ENCODE measurements at places on chromosomes 5 and 9.

- no peak for DNase-seq
Measured at GRCh38 chr5:97488126-97488668, 305.1 kb upstream of the RIOK2 start.

DNA sequence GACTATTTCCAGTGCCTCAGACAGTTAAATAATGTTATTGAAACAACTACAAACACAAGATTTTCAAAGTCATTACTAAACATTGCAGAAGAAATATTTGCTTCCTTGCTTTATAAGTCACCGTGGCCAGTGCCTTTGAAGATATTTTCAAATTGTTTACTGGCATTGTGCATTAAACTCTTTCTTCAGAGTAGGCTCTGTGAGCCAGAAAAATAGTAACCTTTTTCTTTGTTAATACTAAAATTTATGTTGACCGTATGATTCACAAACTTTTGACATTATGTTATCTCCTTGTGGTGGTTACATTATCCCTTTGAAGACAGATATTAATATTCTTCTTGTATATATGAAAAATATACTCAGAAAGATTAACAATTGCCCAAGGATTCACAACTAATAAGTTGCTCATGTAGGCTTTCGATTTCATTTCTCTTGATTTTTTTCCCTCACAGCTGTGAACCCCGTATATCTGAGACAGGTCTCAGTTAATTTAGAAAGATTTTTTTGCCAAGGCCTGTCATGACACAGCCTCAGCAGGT lies 140.1 kb downstream of the NR3C1 start:
- DNase-seq, result no peak

- no peak for DNase-seq
Measured at GRCh38 chr5:57435701-57436134, 46.9 kb downstream of the ACTBL2 start.

DNA sequence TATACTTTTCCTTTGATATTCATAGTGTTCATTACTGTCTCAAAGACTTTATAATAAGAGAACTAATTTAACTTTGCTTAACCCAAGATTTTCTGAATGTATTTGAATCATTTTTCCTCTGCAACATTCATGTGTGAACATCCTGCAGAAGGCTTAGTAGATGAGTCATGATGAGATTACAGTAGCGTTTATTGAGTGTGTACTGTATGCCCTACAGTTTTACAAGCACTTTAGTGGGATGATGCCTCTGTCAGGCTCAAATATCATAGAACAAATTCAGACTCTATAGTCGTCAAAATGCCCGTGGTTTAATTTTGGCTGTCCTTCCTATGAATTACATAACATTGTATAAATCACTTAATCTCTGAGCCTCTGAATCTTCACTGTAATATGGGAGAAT lies 41.2 kb downstream of the FYB1 start:
- no peak for DNase-seq

DNA sequence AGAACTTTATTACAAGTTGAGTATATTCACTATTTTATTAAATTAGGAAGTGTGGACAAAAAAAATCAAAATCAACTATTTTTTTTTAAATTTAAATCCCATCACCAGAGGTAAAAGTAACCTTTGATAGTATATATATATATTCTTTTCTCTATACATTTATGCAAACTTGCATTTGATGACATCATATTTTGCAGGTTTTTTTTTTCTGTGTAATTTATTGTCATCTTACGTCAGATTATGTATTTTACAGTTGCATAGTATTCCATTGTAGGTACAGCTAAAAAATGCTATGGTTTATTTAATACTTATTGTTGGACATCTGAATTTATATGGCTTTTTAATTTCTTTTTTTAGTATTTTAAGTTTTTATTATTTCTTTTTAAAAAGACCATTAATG lies 25.5 kb downstream of the APC start:
- DNase-seq, result no peak

GRCh38 chr9:19495186-19496028 lies 86.6 kb downstream of the ACER2 start:
- DNase-seq, result no peak

GRCh38 chr5:171840066-171840465 lies 54.4 kb downstream of the SMIM23 start:
- no peak for DNase-seq

- no peak for DNase-seq
Measured at GRCh38 chr5:180469586-180469865, 24.7 kb upstream of the CNOT6 start.

DNA sequence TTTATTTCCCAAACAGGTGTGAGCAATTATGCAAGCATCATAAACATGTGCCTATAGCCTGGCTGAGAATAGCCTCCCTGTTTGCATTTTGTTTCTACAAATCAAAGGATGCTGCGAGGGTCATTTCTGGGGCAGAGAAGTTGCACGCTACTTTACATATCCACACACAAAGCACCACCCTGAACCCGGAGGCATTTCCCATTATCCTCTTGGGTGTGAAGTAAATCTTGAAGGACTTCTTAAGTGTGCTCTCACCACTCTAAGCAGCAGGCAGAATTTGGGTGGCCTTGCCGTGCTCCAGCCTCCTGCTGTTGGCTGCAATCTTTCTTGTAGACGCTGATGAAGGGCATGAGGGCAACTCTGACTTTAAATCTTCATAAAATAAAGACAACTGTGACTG lies 124.0 kb upstream of the TLE4 start:
- DNase-seq, result no peak

GRCh38 chr9:3549225-3549624 lies 23.4 kb upstream of the RFX3 start:
- no peak for DNase-seq

DNA sequence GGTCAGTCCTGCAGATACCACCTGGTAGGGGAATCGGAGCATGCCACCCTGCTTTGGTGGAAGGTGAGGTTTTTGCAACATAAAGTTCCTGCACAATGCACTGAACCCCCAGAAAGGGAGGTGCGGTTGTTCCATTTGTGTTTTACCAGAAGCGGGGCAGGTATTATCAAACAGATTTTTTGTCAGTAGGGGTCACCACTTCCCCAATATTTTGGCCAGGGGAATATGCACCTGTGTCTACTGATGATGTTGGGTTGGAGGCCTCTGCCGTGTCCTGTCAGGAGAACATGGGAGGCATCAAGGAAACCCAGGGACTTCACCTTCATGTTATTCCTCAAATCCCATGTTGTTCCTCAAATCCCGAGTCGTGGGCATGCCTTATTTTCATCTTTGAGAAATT lies 438.7 kb downstream of the NTRK2 start:
- no peak for DNase-seq

- DNase-seq, result no peak
Measured at GRCh38 chr5:142836048-142836447, 65.9 kb downstream of the ARHGAP26 start.

- DNase-seq, result no peak
Measured at GRCh38 chr5:73617510-73618279, 8.3 kb upstream of the ARHGEF28 start.

- DNase-seq, result no peak
Measured at GRCh38 chr9:36584620-36585460, 12.1 kb downstream of the MELK start.

GRCh38 chr5:169736653-169737052 lies 99.6 kb downstream of the DOCK2 start:
- no peak for DNase-seq

- DNase-seq, result no peak
Measured at GRCh38 chr5:158159621-158160020, 300.7 kb upstream of the CLINT1 start.

DNA sequence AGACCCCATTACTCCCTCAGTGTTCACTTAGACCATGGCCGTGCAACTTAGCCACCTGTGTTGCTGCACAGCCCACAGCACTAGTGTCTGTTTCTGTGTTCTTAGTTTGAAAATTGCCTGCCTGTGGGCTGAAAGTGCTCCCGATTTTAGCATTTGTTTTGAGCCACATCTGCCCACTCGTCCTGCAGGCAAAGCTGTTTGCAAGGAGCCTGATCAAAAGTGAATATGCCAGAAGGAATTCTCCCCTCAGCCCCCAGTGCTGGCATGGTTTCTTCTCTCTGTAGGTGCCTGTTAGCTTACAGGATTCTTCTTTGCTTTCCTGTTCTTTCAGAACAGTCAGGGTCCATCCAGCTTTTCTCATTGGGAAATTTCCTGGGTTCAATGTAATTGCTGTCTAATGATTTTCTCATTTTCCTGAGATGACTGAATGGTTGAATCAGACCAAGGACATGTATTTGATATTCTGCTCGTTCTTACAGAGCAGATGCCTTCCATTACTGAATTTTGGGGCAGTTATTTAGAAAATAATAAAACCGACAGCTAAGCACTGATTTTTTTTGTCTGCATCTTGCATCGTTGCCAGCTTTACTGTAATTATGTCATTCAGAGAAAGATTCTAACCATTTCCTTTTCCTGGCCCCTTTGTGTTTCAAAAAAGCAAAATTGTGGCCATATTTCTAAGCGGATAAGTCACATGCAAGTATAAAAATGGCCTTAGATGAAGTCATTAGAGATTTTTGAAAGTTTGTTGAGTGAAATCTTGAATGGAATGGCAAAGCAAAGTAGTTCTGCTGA lies 111.1 kb upstream of the CKMT2 start:
- no peak for DNase-seq

DNA sequence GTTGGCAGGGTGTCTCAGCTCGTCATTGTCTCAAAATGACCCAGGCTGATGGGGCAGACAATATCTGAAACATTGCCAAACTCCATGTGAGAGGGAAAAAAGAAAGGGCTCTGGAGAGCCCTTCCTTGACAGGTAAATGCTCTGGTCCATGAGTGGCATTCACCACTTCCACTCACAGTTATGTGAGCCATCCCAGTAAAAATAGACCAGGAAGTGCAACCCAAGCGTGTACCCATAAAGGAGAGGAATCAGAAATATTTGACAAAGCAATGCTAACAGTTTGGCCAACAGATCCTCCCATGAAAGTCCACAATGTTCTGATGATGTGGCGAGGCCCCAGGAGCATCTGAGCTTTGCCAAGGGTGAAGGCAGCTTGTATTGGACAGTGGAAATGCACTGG lies 49.4 kb downstream of the ASTN2 start:
- no peak for DNase-seq

DNA sequence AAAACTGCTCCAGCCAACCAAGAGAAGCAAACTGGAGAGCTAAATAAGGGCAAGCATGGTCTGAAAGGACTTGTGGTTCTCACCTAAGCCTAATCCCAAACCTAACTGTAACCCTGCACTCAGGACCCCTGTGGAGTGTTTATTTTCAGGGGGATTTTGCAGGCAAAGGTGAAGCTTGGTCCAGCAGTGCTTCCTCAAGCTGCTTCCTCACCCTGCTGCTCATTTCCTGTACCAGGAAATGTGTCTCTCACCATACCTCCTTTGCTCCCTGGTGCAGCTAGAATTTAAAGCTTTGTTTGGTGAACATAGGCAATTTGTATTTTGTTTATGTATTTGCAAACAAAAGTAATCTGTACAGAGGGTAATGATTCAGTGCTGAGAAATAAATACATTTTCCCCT lies 50.2 kb downstream of the CARTPT start:
- no peak for DNase-seq

DNA sequence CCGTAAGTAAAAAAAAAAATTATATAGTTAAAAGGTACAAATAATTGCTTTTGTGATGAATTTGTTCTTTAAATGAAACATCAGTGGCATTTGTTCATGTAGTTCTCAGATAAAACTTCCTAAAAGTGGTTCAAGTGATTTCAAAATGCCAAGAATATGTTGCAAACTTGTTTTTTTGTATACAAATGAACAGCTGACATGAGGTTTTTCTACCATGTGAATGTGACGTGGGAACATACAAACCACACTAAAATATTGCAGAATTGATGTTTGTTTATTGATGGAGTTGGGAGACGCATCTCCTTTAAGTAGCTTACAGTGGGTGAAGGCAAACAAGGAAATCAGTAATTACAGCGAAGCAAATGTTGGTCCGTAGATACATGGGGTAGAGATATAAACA lies 16.9 kb downstream of the BASP1 start:
- DNase-seq, result no peak

- DNase-seq, result no peak
Measured at GRCh38 chr9:131657940-131658339, 81.9 kb downstream of the RAPGEF1 start.

GRCh38 chr9:135533674-135534073 lies 12.3 kb upstream of the OBP2A start:
- no peak for DNase-seq

- DNase-seq, result no peak
Measured at GRCh38 chr5:100252944-100253343, 282.2 kb upstream of the FAM174A start.

- DNase-seq, result no peak
Measured at GRCh38 chr5:142006363-142007236, 6.2 kb downstream of the GNPDA1 start.

DNA sequence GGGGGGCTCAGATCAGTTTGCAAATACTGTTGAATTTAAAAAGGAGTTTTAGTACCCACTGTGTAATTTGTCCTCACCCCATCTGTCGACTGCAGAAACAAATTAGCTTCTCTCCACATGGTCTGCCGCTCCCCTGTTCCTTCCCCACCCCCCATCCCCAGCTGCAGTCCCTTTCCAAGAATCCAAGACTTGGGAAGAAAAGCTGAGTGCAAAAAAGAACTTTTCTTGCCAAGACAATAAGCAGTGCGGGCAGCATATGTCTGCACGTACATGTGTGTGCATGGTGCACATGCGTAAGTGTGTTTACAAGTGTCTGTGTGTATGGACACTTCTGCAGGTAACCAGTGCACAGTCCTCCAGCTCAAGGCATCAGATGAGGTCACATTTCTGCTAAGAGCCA lies 125.7 kb upstream of the SMIM23 start:
- no peak for DNase-seq

GRCh38 chr9:21434202-21435014 lies 5.8 kb upstream of the IFNA1 start:
- DNase-seq, result no peak

GRCh38 chr9:88922091-88922490 lies 69.2 kb upstream of the S1PR3 start:
- DNase-seq, result no peak

- DNase-seq, result no peak
Measured at GRCh38 chr5:78677777-78678668, 29.5 kb upstream of the LHFPL2 start.

DNA sequence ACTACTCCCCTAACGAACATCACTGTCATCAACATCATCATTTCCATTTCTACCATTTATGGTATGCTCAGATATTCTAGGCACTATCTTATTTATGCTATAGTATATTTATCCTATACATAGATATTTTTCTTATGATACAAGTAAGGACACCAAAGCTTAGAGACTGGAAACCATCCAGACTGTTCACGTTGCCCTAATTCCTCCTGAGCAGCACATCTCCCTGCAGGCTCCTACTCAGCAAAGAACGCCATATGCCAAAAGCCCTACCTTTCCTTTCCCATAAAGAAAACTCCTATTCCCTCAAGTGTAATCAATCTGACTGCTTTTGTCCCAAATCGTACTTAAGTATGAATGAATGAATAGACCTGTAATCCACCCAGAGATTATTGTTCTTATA lies 247.0 kb downstream of the PRELID2 start:
- no peak for DNase-seq
